ENCODE measurements at places on chromosomes 7 and 10.
A peak's percentile ranks its signal among the peaks of the same experiment; 100 is the strongest.

- no peak for DNase-seq
These were observed 779.9 kb downstream of the GRM8 start for GRCh38 chr7:126472825-126473224.

- no peak for DNase-seq
These were observed 337.8 kb downstream of the ELMO1 start for GRCh38 chr7:37110660-37111424.

GRCh38 chr10:33276282-33276923, 58.1 kb downstream of the NRP1 start:
- DNase-seq: no peak

- DNase-seq: no peak
These were observed 128.1 kb upstream of the NANOS1 start for GRCh38 chr10:118901380-118901779.

DNA sequence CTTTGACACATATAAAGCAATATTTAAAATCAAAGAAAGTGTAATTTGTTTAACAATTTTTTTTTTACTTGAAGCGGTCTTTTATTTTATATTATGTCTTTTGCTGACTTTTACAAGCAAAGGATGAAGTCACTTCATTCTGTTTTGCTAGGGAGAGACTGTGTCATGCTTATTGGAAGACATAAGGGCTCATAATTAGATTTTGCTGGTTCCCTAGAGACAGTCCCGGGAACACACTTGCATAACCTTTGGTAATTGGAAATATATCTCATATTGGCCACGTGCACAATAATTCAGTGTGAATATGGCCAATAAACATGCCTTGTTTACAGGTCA, 448 bp upstream of the NET1 start:
- no peak for DNase-seq

DNA sequence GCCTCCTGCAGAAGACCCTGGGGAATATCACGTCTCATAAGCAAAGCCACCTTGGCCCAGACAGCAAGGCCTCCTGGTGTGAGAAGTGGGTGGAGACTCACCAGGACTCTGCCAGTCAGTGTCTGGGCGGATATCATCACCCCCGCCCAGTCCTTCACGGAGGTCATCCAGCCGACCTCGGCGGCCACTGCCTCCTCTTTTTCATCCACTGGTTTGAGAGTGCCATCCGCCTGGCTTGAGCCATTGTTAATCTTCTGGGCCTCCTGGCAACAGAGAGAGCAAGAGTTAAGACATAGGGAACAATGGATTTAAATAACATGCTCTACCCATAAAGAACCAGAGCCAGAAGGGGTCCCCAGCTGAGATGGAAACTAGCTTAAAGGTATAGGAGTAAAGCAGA, 233.8 kb downstream of the KCNMA1 start:
- no peak for DNase-seq

GRCh38 chr10:44045020-44045419, 339.9 kb downstream of the CXCL12 start:
- no peak for DNase-seq

- no peak for DNase-seq
These were observed 308.4 kb downstream of the SKIDA1 start for GRCh38 chr10:21217107-21217506.

- no peak for DNase-seq
These were observed 1.3 kb upstream of the HIBADH start for GRCh38 chr7:27663989-27664331.

DNA sequence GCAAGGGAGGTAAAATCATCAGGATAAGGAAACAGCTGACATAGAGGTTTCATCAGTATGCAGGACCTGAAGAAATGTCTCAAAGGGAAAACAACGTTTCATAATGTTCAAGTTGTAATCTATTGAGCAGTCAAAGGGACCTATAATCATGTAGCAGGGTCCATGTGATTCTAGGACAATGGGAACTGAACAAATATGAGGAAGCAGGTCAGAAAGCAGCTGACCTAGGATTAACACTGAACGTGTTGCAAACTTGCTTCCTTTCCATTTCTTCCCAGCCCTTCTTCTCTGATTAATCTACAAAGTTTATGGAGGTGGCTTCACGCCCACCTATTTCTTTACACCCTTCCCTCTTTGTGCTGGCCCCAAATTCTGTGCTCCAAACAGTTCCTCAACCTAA, 256.9 kb upstream of the AKR1E2 start:
- DNase-seq: no peak

DNA sequence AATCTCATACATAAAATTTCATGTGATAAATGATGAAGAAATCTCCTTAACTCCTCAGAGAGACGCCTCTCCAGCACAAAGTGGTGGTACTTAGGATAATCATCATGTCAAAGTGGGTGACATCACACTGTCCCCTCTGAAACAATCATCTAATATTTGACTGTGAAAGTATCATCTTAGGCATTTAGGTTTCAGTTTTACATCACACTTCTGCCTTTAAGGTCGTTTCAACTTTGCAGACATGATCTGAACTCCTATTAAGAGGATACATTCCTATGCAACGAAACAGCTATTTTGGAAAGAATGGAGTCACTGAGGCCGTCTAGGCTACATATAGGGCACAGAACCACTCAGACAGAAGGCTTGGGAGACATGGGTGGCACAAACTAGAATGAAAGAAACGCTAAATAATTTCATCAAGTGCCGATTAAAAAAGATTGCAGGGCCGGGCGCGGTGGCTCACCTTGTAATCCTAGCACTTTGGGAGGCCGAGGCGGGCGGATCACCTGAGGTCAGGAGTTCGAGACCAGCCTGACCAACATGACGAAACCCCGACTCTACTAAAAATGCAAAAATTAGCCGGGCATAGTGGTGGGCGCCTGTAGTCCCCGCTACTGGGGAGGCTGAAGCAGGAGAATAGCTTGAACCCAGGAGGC, 2.0 kb downstream of the VOPP1 start:
- no peak for DNase-seq

- no peak for DNase-seq
These were observed 219.6 kb downstream of the PTEN start for GRCh38 chr10:88082806-88083596.

- DNase-seq: no peak
These were observed 13.3 kb downstream of the ZNF862 start for GRCh38 chr7:149851449-149851848.

GRCh38 chr10:76080451-76080850, 649.0 kb downstream of the LRMDA start:
- no peak for DNase-seq

DNA sequence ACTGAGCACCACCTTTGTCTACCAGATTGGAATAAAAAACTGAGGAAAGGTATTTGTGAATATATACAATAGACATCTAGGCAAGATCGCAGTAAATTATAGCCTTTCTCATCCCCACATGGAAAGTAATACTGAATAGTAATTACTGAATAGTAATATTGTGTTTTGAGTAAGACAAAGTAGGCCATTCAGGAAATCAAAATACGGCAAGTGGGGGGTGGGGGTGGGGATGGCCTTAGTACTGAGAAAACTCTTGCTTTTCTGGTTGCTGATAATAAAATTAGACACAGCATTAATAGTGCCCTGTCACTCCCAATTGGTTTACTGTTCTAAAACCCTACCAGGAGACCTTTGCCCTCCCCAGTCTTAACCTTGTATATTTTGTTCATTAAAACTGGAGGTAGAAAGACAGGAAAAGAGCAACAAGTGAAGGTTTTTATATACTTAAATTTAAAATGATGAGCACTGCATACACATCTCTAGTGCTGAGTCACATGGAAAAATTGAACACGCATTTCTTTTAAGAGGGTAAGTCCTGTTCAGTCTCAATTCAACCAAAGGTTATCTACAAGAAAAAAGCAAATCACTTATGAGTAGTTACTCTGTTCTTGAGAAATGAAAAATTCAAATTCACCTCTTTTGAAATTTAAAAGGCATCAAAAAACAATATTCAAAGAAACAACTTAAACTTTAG, 65.6 kb downstream of the IGF2BP3 start:
- no peak for DNase-seq

GRCh38 chr10:116521424-116522290, 24.1 kb upstream of the PNLIP start:
- no peak for DNase-seq

DNA sequence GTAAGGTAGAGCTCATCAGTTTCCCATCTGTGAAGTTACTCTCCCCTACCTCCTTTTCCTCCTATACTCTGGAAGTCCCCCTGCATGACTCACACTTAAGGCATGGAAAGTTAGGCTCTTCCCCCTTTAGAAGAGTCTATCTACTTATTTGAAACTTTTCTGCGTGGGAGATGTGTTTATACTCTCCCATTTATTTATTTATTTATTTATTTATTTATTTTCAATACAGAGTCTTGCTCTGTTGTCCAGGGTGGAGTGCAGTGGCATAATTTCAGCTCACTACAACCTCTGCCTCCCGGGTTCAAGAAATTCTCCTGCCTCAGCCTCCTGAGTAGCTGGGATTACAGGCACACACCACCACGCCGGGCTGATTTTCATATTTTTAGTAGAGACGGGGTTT, 107.5 kb upstream of the JCAD start:
- DNase-seq: no peak

DNA sequence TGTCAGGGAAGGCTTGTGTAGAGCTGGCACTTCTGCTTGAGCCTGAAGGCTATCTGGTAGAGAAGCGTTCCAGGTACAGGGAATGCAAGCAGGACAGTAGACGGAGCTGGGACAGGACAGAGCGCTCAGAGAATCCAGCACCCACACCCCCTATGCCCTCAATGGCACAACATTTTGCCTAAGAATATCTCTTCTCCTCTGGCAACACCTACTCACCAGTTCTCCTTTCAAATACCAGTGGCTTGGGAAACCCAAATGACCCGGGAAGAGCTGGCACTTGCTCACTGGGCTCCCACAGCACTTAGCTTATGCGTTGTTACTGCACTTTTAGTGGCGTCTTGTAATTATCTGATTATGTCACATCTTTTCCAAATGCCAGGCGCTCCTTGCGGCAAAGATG, 118.6 kb downstream of the RNF216 start:
- no peak for DNase-seq

DNA sequence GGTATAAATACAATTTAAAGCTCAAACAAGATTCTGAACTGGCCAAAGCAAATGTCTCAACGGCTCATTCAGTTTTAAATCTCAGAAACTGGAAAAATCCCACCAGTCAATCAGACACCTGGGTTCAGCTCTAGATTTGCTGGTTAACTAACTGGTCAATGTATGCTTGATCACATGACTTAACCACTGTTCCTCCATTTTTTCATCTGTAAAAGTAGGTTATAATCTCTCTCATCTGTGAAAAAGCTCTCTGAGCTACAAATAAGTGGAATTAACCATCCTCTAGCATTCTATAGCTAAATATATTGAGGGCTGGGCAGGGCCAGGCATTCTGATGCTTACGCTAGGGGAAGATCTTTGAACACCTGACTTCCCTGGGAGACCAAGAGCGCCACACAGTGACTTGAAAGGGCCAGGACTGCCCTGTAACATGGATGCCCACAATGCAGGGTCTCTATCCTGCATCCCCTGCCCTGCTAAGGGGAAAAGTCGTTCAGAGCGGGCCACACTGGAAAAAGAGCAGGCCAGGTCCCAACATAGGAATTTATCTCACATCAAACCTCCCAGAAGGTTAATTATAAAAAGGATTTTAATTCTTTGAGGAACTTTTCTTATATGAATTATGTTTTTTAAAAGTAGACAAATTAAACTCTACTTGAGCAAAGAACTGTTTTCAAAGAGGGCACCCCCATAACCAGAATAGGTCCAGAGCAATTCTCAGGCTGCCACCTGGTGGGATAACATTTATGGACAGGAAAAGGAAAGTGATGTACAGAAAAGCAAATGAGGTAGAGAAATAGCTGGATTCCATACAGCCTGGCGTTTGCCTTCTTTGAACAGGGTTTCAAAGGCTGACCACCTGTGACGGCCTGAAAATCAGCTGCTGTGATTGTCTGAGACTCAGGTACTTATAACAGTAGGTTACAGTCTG, 1.8 kb downstream of the RP9 start:
- no peak for DNase-seq

GRCh38 chr7:120521761-120522737, 249.1 kb downstream of the KCND2 start:
- no peak for DNase-seq

DNA sequence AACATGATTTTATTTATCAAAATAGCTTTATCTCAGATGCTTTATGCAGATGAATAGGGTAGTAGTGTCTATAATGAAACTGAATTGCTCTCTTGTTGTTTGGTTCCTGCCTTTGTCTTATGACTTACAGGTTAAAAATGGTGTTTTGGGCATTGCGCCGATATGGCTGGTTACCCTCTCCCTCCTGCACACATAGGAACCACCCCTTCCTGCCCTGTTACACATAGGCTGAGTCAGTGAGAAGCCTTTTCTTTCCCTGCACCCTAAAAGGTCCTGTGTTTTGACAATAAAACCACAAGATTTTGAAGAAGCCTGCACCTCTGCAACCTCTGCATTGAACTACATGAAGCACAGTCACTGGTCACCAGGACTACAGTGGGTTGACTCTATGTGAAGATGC, 655.8 kb upstream of the ANKRD30A start:
- DNase-seq: no peak

DNA sequence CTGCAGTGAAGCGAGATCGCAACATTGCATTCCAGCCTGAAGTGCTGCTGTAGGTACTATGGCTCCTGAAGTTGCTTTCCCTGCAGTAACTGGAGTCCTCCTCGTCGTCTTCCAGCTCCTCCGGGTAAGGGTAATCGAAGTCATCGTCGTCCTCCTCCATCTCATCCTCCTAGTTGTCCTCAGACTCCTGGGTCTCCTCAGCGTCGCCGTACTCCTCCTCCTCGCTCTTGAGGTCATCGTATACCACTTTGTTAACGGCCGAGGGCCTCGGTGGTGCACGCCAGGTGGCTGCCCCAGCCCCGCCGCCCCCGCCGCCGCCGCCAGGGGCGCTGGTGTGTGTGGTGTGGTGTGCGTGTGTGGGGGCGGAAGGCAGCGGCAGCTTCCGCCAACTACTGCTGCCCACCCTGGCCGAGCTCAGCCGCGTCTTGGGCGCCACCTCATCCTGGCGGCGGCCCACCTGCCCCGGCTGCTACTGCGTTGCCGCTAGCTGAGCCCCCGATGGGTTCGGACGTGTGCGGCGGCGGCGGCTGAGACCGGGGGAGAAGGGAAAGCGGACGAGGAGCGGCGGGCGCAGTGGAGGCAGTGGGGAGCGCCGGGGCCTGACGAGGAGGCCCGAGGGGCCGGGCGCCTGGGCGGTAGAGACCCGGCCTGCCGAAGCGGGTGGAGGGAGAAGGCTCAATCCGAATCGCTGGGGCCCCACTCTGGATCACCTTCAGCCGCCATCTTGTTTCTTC, 11.8 kb upstream of the ACBD5 start:
- DNase-seq: peak; percentile 54

DNA sequence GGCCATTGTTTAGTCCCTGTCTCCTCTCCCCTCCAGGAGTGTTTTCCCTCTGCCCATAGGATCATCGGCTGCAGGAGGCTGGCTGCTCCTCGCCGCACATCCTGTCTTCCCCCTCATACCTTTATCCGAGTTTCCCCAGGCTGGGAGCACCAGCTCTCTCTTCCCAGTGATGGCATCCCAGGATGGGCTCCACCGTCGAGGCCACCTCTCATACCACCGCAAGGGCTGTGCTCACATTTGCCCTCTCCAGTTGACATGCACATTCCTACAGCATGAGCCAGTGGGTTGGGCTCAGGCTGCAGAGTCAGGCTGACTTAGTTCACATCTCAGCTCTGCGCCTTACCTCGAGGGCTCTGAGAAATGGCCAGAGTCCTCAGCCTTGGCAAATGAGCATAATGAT, 12.1 kb downstream of the HKDC1 start:
- no peak for DNase-seq

GRCh38 chr10:7035126-7035761, 375.6 kb downstream of the SFMBT2 start:
- DNase-seq: no peak

- DNase-seq: no peak
These were observed 11.8 kb downstream of the NT5C2 start for GRCh38 chr10:103181244-103181643.

GRCh38 chr7:111827863-111828504, 265.7 kb upstream of the IMMP2L start:
- no peak for DNase-seq

All from tibial artery (tissue), 4 donors.